ENCODE measurements at places on chromosomes 12 and 14.

DNA sequence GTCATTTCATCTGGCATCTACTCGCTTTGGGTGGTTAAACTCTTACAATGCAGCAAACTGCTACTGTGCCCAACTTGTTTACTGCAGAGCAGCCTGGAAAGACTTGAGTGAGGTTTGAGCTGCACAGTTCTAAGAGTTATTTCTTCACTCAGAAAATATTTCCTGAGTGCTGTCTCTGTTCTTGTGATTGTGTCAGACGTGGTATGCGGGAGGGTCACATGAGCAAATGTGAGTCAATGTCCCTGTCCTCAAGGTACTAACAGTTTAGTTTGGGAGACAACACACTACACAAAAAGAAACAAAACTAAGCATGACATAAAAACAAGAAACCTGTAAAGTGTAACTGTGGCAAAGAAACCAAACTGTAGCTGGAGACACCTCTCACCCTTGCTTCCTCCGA is 32.4 kb downstream of the FLVCR2 start:
- DNase-seq = no peak

- DNase-seq = no peak
These were observed 203.3 kb upstream of the LRFN5 start for GRCh38 chr14:41403360-41403759.

- DNase-seq = peak; percentile 25
These were observed 283.3 kb upstream of the PWP1 start for GRCh38 chr12:107402041-107403022.

DNA sequence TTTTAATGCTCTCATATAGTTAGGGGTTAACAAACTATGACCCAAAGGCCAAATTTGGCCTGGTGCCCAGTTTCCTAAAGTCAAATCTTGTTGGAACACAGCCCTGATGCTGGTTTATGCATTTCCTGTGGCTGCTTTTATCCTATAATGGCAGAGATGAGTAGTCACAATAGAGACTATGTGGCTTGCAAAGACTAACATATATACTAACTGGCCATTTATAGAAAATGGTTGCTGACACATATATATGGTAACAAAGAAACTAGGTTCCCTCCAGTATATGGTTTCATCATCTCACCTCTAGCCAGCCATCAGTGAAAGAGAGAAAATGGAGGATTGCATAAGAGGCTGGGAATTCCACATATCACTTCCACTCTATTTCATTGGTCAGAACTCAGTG is 10.8 kb downstream of the NAV3 start:
- no peak for DNase-seq

DNA sequence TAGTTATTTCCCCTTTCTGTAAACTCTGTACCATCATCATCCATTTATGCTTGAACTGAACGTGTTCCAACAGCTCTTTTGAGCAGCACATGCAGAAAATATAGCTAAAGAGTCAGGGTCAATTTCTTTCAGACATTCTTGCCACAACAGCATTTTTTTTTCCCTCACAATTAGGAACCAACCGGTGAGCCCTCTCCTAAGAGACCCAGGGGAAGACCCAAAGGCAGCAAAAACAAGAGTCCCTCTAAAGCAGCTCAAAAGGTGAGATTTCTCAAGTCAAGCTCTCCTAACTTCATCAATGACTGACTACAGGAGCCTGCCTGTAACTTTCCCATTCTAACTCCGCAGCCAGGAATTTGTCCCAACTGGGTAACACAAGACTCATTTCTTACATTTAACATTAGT is 3.5 kb downstream of the HMGA2 start:
- no peak for DNase-seq

GRCh38 chr12:131628023-131628740 is 82.7 kb upstream of the SFSWAP start:
- no peak for DNase-seq

DNA sequence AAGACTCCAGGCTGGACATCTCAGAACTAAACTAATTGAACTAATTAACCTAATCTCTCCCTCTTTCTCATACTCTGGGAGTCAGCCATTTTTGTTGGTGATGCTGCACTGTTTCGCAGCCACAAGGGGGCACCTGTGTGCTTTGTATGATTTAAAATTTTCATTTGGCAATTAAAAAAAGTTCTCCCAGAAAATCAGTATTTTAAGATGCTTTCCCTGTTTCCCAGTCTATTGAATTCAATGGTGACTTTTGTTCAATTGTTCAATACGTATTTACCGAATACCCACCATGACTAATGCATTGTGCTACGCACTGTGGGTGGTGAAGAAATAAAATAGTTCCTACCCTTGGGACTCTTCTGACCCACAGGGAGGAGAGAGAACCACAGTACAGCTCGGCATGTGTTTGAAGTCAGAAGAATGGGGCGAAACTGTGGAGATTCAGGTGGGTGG is 63.7 kb downstream of the ZNF664 start:
- peak; percentile 23 for DNase-seq

GRCh38 chr12:57072661-57073060 is 5.9 kb downstream of the NEMP1 start:
- no peak for DNase-seq

- DNase-seq = no peak
These were observed 118.8 kb upstream of the SINHCAF start for GRCh38 chr12:31444736-31445135.

GRCh38 chr12:26157001-26157400 is 32.2 kb upstream of the BHLHE41 start:
- no peak for DNase-seq

DNA sequence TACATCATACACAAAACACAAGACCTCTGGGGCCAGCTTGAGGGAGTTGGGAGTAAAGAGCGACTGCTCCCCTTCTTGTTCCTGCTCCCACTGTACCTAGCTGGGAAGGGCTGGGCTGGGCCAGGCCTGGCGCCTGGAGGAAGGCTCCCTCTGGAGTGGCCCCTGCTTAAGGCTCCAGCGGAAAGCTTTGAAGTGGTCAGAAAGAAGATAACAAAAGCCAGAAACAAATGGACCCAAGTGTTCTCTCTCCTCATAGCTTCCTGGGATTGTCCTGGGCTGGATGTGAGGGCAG is 25.3 kb downstream of the PRPF40B start:
- no peak for DNase-seq

DNA sequence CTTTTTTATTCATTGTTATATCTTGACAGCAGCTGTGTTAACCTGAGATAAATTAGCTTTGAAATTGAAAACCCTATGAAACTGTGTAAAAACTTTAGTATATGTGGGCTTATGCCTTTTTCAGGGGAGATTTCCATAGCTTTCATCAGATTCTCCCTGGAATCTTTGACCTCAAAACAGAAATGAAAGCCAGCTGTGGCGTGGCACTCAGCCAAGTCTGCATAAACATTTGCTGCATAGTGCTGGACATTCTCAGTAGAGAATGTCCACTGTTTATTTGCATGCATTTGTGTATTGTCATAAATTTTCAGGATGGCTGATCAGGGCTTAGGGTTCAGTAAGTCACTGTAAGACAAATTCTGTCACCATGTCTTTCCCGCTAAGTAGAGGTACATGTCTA is 115.3 kb upstream of the NAP1L1 start:
- DNase-seq = no peak

DNA sequence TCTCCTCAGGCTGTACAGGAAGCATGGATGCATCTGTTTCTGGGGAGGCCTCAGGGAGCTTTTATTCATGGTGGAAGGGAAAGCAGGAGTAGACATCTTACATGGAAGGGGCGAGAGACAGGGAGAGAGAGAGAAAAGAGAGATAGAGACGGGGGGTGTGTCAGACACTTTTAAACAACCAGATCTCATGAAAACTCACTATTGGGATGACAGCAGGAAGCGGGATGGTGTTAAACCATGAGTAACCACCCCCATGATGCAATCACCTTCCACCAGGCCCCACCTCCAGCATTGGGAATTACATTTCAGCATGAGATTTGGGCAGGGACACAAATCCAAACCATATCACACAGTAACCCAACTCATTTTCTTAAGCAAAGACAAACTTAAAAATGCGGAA is 110.0 kb upstream of the EEA1 start:
- no peak for DNase-seq

Measured in stimulated activated CD4-positive, alpha-beta T cell treated with anti-CD3 and anti-CD28 coated beads, Interleukin-1b, Interleukin-23, amount 100 ng/mL, for 1 hour (primary cell).